Left renal cortex interstitium (tissue), 4 donors: ENCODE measurements at places on chromosomes 3 and 15. TPM values are rescaled to one million over a fixed set of nuclear protein-coding genes. Genes with fewer than 3 reads are reported as not detected.

DNA sequence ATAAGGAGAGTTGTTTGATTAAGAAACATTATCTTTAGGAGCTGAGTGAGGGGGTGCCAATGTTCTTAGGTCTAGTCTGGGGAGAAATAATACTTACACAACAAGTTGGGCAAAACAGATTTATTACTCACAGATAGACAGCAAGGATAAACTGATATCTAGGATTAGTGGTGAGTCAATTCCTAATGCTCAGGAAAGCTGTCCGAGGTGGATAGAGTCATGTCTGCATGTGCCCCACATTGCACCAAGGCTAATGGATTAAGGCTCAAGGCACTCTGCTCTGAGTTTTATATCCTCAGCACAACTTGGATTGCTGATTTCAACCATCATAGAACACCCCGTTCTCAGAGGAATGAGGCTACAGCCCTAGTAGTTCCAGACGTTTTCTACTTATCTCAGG, 1042.3 kb downstream of the OTOL1 start:
- DNase-seq, result no peak

DNA sequence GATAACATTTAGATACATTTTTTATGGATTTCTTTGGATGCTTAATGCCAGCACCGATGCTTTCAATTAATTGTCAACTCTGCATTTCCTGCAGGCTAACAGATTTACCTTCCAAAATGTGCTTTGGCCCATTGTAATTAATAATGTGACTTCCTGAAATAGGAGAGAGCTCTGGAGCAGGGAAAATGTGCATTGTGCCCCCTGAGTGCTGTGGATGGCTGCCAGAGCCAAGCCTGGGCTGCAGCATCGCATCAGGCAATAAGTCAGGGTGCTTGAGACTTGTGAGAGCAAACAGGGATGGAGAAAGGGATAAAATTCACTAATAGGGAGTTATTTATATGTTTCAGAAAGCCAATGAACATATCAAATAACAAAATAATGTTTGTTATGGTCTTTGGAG, 133.8 kb downstream of the MOBP start:
- no peak for DNase-seq

GRCh38 chr3:149199474-149199873, 22.2 kb downstream of the CP start:
- no peak for DNase-seq

DNA sequence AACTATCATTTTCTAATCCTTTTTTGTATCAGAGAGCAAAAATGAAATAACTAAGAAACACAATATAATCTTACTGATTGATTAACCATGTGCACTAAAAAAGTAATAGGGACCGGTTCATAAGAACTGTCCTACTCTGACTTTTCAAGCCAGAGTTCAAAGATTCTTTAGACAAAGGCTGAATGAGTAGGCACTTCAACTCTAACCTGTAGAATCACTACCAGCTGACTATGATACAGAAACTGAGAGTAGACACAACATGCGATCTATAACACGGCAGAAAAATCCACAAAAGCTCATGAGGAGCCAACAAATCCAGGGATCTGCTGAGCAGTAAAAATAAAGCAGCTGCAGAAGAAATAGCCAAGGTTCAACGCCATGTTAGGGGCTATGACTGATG, 8.9 kb downstream of the COPB2 start:
- no peak for DNase-seq

- no peak for DNase-seq
Observed at GRCh38 chr3:33775363-33775762, 23.1 kb upstream of the PDCD6IP start.

DNA sequence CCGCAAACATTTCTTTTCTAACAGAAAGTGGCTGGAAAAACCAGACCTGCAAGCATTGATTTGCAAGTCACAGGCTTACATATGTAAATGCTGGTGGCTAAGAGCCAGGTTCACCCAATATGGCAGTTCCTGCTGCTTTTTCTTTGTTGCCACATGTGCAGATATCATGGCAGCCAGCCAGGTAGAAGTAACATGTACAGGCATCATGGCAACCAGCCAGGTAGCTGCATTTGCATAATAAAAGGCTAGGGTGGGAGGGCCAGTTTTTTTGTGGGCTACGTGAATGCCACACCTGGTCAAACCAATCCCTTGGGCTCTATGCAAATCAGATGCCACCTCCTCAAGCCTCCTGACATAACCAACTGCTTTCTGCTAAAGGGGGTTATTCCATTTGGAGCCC, 2.8 kb upstream of the SMCO1 start:
- DNase-seq, result no peak

DNA sequence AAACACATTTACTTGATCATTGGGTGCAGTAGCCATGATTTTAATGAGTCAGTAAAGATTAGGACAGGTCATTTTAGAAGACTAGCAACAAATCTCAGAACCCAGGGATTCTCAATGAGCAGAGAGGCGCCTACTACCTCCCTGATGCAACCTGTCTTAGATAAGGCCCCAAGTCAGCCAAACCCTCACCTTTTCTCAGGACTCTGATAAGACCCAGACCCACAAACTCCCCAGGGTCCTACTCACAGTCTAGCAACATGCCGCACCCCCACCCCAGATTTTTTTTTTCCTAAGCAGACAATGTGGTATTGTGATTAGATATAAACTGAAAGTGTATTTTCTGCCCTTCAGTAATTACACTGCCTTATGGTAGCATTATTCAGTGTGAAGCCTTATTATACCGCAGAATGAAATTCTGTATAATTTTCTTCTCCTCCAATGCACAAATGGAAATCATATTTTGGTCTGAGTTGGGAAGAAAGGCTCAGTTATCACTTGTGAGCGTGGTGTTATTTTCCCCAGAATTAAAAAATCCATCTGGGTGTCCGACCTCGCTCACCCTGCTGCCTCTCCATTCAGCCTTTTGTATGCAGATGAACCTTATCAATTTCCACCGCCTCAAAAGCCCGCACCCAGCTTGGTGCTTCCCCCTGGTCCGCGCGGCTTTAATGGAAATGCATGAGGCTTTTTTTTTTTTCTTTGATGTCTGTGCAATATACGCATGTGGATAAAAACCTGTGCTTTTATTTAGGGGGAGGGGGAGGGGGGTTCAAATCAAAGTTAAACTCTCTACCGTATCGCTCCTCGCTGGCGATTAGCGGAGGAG, 122.0 kb upstream of the SOX14 start:
- no peak for DNase-seq

DNA sequence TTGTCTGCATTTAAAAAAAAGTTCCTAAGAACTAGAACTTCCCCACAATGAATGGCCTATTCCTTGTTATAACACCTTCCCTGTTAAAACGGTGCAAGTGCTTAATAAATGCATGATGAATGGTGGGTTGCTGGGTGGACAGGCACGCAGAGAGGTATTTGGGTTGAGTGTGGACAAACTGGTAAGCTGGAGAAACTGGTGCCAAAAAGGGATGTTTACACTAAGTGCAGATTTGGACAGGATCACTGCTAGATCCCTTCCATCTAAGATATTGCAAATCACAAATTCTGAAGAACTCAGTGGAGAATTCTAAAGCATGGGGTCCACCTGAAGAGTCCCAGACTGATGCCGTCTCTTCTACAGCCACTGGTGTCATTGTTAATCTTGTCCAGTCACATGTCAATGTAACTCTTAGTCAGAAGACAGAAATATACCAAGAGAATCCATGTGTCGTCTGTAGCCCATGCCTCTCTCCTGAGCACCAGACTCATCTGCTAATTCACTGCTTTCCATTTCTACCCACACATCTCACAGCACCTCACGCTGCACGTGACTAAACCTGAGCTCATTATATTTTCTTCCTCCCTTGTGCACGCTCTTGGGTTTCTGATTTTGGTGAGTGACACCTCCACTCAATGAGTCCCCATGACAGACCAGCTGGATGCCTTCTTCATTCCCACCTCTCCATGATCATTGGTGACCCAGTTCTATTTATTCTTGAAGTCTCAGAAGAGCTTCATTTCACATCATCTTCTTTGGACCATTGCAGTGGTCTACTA, 328.9 kb downstream of the THSD4 start:
- DNase-seq, result no peak

DNA sequence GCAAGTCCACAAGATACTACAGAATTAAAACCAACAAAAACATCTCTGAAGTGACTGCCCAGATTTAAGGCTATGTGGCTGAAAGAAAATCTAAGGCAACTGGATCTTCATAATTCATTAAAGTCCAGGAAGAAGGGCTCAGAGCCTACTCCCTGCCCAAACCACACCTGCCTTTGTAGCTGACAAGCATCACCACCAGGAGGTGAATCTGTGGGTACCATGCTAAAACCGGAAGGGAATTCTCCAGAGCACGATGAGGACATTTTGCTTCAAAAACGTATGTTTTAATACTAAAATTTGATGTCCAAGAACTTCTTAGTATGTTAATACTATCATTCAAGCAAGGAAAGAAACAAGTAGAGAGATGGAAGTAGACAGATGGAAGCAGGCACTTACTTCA, 495.9 kb upstream of the NECTIN3 start:
- DNase-seq, result no peak

- no peak for DNase-seq
Observed at GRCh38 chr3:133576169-133576568, 2.7 kb downstream of the CDV3 start.

GRCh38 chr3:15007681-15008141, 57.4 kb downstream of the MRPS25 start:
- no peak for DNase-seq

COL7A1 gene
- 14.4 TPM for polyA plus RNA-seq

TGM5 gene
- polyA plus RNA-seq, result not detected

ZNF860 gene
- polyA plus RNA-seq, result 2.1 TPM

DUOXA2 gene
- not detected for polyA plus RNA-seq

ISLR gene
- polyA plus RNA-seq, result 37.2 TPM
